ENCODE measurements at places on chromosomes 5 and 9.

DNA sequence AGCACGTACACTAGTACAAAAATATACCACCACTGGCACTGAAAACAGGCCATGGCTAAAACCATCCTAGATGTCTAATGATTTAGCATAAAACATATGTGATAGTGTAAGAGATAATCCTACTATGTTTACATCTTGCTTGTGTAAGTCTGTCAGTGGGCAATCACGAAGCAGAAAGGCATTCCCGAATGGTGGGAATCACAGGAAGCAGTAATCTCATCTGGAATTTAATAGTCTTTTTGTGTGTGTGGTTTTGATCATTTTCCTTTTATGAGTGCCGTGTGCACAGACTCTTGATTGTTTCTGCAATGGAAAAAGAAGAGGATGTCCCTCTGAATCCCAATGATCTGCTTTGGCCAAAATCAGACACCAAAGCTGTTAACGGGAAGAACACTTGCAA, 200.5 kb downstream of the EBF1 start:
- peak; percentile 60 for DNase-seq

- no peak for DNase-seq
Observed at GRCh38 chr5:57917004-57917403, 434.4 kb upstream of the ACTBL2 start.

GRCh38 chr5:179906294-179906794, 1.4 kb downstream of the TBC1D9B start:
- no peak for DNase-seq

GRCh38 chr9:4935001-4935672, 49.9 kb upstream of the JAK2 start:
- no peak for DNase-seq

DNA sequence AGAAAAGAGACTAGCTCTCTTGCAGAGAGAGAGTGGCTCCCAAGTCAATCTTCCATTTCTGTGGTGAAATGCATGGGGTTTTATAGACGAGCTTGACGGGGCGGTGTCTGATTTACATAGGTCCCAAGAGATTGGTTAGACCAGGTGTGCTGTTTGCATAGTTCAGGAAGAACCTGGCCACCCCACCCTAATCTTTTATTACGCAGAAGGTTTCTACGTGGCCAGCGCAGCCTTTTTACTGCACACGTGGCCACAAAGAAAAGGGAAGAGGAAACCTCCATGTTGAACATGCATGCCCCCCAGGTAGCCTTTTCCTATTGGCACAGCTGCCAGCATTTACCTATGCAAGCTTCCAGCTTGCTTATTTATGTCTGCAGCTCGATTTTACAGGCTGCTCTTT, 92.1 kb downstream of the CAVIN4 start:
- DNase-seq, result no peak

DNA sequence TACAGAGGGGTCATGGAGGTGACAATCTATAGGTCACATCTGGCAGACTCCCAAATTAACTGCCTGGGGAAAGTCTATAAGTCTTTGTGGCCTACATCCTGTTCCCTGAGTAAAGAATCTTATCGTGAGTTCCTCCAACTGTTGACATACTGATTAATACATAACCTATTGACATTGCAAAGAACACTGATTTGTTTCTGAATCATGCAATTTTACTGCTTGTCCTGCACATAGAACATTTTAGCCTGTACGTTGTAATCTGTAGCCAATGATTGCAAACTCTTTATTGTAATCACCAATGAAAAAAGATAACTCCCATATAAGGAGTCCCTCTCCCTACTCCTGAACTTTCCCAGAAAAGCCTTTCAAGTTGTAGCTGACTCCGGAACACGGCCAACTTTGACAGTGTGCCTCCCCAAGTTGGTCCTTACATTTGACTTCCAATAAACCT, 18.8 kb upstream of the OR2K2 start:
- DNase-seq, result peak; percentile 27

- no peak for DNase-seq
Observed at GRCh38 chr5:61177716-61178115, 15.4 kb upstream of the SMIM15 start.

GRCh38 chr5:155076379-155076778, 62.8 kb downstream of the KIF4B start:
- DNase-seq, result no peak

GRCh38 chr5:77778881-77779438, 2.8 kb upstream of the TBCA start:
- no peak for DNase-seq

- no peak for DNase-seq
Observed at GRCh38 chr9:33418090-33418489, 15.7 kb upstream of the AQP7 start.

DNA sequence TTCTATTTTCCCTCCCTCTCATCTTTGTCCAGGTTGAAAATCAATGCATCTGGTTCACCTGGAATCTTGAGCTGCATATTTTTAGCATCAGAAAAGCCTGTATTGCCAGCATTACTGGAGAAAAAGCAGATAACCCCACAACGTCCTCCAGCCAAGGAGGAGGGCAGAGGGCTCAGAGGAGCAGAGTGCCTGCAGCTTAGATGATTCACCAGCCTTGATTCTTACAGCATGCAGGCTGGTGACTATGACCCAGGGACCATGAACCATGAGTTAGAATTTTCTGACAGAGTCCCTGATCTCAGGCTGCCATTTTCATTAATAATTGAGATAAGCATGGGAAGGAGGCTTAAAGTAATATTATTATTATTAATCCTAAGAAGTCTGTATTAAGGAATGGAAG, 278.2 kb downstream of the BRINP1 start:
- DNase-seq, result no peak

GRCh38 chr5:139952574-139952973, 90.5 kb downstream of the NRG2 start:
- DNase-seq, result no peak

- DNase-seq, result no peak
Observed at GRCh38 chr5:174610968-174611367, 113.4 kb upstream of the MSX2 start.

GRCh38 chr5:158714049-158714643, 385.6 kb downstream of the EBF1 start:
- no peak for DNase-seq

DNA sequence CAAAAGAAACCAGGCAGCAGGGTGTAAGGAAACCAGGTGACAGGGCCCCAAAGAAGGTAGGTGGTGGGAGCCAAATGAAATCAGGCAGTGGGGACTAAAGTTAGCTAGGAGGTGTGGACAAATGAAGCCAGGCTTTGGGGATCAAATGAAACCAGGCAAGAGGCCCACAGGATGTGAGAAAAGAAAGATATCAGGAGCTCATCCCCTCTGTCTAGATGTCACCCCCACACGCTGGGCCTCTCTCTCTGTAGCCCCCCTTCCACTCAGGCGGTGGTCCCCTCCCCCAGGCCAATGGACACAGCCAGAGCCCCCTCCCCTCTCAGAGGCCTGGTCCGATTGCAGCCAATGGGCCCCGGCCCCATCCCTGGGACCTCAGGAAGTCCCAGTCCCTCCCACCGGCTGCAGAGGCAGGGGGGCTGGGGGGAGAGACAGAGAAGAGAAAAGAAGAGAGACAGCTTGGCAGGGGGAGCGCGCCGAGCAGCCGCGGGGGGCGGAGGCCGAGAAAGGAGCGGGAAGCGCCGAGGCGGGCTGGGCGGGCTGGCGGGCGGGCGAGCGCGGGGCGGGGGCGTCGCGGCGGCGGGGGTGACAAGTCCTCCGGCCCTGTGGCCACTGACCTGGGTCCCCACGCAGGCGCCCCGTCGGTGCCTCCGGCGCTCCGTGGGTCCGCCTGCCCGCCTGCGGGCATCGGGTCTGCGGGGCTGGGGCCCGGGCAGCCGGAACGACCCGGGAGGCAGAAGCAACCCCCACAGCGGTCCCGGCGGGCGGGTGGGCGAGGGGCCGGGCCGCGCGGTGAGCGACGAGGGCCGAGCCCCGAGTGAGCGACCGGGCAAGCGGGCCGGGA, 11.9 kb downstream of the CNTFR start:
- DNase-seq, result peak; percentile 26

DNA sequence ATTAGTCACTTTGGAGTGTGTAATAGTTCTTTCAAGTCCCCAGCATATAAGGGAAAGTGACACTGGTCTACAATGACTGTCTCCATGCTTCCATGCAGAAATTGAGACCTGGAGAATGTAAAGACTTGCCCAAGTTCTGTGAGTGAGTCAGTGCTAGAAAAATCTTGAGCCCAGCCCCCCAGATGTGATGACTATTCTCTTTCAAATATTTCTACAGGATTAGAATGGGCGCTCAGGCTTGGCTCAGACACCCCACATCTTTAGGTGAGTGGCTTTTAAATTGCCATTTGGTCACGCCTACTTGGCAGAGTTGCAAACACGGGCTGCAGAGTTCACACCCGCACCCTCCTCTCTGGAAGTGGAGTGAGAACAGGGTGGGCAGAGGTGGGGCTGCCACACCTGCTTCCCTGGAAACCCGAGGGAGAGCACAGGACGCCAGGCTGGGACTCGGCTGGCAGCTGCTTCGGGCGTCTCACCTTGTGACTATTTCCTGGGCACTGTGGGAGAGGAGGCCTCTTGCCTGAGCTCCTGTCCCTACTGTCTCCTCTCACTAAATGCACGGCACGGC, 37.6 kb downstream of the ROPN1L start:
- peak; percentile 91 for DNase-seq

GRCh38 chr9:138075496-138075895, 197.9 kb downstream of the CACNA1B start:
- no peak for DNase-seq

- no peak for DNase-seq
Observed at GRCh38 chr9:75482566-75482965, 394.3 kb downstream of the OSTF1 start.

DNA sequence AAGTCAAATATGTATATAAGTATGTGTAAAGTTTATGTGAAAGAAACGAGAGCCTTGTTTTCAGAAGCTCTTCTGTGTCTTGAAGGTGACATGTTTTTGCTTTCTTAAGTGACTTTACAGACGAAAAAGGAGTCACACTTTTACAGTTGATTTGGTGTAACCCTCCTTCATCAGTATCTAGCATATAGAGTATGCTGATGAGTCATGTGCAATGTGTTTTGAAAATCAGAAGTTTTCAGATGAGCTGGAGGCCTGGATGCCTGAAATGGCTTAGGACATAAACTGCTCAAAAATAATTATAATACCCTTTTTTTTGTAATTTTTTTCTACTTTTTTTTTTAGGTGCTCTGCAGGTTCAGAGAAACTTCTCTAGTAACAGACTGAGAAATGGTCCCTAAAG, 209.5 kb downstream of the CD180 start:
- DNase-seq, result peak; percentile 33

DNA sequence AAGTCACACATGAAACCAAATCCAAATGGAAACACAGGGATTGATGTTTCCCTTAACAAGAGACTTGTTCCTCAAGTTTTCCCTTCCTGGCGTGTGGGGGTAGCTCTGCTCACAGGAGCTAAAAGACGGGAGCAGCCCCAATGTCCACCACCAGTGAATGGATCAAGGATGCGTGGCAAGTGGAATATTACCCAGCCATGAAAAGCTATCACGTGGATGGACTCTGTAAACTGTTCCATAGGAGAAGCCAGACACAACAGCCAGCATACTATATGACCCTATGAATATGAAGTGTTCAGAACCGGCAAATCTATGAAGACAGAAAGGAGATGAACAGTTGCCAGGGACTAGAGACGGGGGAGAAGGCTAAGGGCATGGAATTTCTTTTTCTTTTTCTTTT, 28.3 kb upstream of the RXRA start:
- DNase-seq, result no peak

- peak; percentile 20 for DNase-seq
Observed at GRCh38 chr5:141186897-141187512, at the start of gene PCDHB9. TSS of gene PCDHB9 (plus strand) at chr5:141187161. CDS start at chr5:141187319, 158 bp downstream.

- DNase-seq, result no peak
Observed at GRCh38 chr5:120306303-120306702, 157.8 kb upstream of the PRR16 start.

DNA sequence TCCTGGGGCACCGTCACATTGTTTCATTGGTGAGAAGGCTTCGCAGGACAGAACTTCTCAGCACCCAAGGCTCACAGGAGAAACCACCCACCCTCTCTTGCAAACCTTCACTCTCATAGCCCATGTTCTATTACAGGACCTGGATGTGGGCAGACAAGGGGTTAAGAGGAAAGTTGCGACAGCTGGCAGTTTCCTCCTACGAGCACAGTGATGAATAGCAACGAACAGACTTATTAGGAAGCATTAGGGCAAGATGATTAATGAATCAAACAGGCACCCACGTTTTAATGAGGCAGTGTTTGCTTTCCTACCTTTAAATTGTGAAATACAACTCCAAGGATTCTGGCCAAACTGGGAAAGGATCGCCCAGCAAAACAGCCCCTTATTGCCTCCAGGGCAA, 339.3 kb downstream of the DRD1 start:
- no peak for DNase-seq

- DNase-seq, result no peak
Observed at GRCh38 chr9:97561501-97561900, 60.0 kb downstream of the TMOD1 start.

DNA sequence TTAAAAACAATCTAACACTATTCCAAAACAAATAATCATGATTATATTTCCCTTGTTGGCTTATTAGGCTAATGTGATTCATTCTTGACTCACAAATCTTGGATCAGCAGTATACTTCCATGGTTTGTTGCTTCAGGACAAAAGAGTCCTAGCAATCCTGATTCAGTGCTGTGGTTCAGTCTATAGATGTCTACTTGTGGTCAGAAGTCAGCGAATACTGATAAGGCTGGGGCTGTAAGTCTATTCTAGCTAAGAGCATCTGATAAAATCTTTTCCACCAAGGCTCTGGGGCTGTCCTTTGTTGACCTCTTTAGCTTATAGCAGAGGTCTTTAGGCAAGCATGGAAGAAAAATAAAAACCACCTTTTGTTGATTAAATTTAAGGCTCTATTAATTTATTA, 4.4 kb upstream of the SMIM3 start:
- DNase-seq, result peak; percentile 68

DNA sequence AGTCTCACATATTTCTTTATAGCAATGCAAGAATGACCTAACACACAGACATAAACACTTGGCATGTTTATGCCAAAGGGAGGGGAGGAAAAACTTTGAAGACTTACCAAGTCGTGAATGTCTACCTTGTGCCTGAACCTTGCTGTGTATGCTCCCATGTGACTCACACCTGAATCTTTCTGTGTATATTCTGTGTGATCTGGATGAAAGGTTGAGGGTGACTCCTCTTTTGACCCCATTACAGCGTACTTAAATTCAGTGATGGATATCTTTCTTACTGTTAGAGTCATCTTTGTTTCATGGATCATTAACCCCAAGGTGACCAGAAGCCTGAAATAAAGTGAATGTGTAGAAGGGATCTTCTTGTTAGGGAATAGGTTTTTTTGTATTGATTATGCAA, 52.9 kb upstream of the PTGER4 start:
- DNase-seq, result no peak

- DNase-seq, result no peak
Observed at GRCh38 chr9:109246533-109246932, 74.3 kb downstream of the EPB41L4B start.
